ENCODE measurements at places on chromosomes 6 and 20.
A peak's percentile ranks its signal among the peaks of the same experiment; 100 is the strongest.

- DNase-seq: no peak
These were observed 152.4 kb upstream of the MAN1A1 start for GRCh38 chr6:119501798-119502483.

DNA sequence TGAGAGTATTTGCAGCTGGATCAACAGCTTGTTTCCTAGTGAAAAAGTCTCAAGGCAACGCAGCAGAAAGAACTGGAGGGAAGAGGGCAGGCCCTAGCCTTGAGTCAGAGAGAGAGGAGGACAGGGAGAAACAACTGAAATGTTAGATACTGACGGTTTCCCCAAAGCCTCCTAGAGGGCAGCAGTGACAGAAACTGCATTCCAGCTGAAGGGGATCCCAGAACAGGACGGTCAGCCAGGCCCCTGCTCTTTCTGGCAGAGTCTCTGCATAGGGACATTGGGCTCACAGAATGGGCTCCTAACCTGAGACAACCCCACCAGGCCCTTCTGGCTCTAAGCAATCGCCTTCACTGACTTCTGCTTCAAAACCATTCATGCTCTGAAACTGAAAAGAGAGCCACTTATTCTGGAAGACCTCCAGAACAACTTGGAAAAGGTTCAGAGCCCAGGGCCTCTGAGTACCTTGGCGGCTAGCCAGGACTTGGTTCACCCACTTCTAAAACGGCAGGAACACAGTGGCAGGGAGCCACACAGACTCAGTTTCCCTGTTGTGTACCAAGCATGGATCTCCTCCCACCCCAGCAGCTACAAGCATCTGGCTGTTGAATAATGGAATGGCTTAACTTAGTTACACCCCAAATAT, 72.9 kb downstream of the PSMB1 start:
- peak; percentile 26 for DNase-seq

DNA sequence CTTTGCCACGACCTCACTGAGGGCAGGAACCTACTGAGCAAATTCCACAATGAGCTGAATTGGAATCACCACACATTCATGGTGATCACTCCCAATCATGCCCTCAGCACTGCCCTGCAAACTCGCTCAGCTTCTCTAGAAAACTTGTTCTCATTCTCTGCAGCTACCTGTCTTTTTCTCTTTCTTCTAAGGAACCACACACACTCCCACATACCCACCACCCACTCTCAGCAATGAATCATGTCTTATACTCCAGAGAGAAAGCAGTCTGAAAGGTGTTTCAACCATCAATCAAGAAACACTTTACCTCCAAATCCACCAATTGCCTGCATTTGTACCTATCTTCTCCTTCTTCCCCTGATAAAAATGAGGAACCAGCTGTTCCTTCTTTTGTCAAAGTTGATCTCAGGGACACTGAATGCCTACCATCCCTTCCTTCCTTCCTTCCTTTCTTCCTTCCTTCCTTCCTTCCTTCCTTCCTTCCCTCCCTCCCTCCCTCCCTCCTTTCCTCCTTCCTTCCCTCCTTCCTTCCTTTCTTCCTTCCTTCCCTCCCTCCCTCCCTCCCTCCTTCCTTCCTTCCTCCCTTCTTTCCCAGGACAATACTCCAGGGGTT, 84.6 kb upstream of the SGK1 start:
- DNase-seq: no peak

DNA sequence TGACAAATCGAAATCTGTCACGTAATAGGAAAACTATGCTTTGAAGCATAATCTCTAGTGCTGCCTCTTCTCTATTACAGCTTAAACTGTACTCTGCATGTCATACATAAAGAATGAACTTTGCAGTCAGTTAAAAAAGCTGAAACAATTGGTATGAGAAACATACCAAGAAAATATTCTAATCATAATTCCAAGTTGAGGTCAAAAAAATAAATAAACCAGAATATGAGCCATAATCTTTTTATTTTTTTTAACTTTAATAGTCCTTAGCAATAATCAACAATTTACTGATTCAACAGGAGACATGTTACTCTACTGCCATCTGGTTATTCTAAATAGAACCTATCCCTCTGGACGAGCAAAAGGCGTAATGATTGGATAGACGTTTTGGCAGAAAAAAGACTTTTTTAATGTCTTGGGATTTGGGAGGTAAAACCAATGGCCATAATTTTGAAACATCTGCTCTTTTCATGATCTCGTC, 224.4 kb upstream of the FLRT3 start:
- DNase-seq: no peak

- DNase-seq: no peak
These were observed 699.0 kb upstream of the CITED2 start for GRCh38 chr6:140073456-140073855.

DNA sequence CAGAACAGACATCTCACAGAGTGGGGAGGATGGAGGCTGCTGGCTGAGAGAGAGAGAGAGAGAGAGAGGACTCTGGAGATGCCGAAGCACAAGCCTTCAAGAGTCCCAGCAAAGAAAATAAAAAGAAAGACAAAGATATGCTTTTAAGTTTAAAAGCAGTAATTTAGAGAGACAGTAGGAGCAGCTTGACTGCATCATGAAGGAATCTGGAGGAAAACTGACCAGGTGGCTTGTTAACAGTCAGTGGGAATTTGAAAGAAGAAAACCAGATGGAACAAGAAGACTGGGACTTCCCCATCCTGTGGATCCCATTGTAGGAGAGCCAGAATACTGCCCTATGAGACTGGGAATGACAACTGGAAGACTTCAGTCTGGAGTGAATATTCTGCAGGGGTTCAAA, 46.3 kb upstream of the PLN start:
- DNase-seq: no peak

GRCh38 chr6:18022398-18023231, 35.2 kb upstream of the KIF13A start:
- DNase-seq: no peak

- DNase-seq: no peak
These were observed 85.9 kb upstream of the PRND start for GRCh38 chr20:4635781-4636180.

DNA sequence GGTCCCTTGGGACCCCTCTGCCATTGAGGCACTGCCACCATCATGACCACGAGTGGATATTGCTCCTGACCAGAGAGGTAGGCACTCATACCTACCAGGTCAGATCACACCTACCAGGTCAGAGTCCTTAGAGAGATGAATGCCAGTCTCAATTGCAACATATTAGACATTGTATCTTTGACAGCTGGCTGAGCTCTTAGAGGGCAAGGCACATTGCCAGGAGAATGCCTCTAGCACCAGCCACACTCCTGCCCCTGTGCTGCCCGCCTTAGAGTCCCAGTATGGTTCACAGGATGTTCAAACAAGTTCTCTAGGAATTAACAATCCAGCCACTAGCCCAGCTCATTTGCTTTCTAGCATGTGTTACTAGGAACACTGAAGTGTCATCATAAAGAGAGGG, 65.9 kb downstream of the TMEM244 start:
- DNase-seq: no peak
